Right renal pelvis (tissue), 4 donors: ENCODE measurements at places on chromosomes 11 and 22.

DNA sequence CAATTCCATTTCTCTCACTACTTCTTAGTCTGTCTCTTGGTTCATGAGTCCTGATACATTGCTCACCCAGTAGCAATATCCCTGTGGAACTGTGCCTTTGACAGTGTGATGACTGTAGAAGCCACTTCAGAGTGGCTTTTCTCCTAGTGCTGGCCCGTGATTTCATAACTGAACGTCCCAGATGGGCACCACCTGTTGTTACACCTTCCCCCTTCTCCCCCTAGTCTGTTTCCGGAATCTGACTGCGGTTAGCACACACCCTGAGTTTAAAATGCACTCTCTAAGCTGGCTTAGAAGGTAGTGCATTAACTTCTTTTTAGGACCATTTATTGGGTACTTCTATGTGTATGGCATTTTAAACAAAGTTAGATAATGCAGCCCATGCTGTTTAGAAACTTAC is 83.0 kb downstream of the ALX4 start:
- DNase-seq = no peak

- no peak for DNase-seq
These were observed 6.6 kb downstream of the SNX19 start for GRCh38 chr11:130909650-130910049.

DNA sequence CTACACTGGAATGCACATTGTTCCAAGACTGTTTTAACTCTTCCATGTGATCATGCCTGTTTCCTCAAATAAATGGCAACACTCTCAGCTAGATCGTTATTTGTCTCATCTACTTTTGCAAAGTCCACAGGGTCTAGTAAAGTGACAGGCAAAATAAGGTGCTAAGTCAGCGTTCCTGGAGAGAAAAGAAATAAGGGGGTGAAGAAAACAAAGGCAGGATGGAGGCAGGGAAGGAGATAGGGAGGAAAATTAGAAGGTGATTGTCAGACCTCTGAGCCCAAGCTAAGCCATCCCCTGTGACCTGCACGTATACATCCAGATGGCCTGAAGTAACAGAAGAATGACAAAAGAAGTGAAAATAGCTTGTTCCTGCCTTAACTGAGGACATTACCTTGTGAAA is 132.1 kb downstream of the RAB38 start:
- no peak for DNase-seq

DNA sequence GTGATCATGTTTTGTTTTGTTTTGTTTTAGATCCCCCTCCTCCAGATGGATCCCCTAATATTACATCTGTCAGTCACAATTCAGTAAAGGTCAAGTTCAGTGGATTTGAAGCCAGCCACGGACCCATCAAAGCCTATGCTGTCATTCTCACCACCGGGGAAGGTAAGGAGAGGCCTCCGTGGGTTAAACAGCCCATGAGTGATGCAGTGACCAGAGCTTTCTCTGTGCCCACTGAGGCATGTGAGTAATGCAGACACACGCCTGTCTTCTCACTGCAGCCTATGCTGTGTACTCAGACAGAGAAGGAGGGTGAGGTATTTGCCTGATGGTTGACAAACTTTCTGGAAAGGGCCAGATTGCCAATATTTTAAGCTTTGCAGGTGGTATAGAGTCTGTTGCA is 73.7 kb upstream of the OR4B1 start:
- DNase-seq = no peak

DNA sequence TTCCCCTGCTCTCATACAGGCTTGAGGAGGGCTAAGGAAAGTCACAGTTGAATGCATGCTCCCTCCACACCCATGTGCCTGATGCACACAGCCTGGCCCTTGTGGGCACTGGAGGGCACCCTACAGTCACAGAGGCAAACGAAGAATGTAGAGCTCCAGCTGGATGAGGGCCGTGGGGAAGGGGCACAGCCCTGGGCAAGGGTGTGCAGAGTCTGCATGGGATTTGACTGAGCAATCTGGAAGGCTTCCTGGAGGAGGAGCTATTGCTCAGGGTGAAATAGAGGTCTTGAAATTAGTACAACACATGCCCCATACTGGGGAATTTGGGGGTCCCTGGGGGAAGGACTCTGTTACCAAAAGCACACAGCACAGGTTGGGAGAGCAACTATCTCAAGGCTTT is 64.0 kb downstream of the KCNQ1 start:
- DNase-seq = no peak

- DNase-seq = no peak
These were observed 4.7 kb downstream of the HARBI1 start for GRCh38 chr11:46612326-46612725.

DNA sequence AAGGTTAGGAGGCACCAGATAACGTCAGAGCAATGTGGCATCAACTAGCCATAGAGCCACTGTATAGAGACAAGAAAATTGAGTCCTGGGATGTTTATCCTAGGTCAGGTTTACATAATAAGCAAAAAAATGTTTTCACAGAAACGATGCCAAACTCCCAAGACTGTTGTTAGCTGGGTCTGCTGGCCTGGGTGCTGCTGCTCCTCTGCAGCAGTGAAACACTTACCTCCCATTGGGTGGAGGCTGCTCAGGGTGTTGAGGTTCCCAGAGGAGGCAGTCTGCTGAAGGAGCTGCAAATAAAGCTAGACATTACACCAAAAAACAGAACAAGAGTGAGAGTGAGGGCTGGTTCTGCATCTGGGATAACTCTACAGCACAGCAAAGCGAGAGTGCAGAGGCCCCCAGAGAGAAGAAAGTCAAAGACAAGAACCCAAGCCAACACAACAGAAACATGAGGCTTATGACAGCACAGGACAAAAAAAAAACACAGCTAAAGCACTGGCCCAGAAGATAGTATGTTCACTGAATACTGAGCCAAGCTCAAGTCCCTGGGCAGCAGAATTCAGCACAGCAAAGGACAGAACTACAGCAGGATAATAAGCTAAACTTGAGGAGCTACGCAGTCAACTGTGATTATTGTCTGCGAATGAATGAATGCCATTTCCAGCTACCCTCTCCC is 29.9 kb upstream of the RAPSN start:
- no peak for DNase-seq

DNA sequence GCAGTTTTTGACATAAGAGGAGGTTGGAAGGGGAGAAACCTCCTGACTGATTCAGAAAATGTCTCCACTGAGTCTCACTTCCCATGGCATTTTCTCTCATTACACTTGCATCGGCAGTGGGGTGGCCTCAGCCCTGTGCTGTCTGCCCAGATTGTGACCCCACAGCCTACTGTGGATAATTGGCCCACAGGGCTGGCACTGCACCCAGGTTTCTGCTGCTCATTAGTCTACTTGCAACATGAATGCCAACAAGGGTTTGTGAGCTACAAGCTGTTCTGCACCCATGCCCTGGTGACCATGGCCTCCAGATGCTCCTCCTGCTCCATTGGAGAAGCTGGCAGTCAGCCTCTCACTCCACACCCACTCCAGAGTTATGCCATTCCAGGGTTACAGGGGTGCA is 296.0 kb downstream of the CTTN start:
- no peak for DNase-seq

DNA sequence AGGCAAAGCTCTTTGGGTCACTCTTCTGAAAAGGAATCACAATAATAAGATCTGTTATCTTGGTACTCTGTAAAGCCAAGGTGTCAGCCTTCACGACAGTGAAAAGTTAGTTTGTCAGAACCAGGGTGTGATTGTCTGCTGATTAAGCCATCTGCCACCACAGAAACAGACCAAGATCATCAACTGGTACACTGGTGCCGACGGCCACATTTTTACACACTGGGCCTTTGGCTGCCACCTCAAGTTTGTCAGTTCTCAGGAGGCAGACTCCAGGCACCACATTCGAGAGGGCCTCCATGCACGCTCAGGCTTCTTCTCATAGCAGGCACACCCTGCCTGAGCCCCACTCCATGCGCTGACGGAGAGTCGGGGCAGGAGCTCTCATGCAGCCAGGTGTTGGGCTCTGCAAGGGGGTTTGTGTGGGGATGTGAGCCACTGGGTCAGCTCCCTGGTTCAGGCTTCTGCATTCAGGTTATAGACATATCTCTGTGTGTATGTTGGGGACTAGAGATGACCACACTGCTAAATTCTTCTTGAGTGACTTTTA is 66.2 kb downstream of the KCNJ1 start:
- DNase-seq = no peak

DNA sequence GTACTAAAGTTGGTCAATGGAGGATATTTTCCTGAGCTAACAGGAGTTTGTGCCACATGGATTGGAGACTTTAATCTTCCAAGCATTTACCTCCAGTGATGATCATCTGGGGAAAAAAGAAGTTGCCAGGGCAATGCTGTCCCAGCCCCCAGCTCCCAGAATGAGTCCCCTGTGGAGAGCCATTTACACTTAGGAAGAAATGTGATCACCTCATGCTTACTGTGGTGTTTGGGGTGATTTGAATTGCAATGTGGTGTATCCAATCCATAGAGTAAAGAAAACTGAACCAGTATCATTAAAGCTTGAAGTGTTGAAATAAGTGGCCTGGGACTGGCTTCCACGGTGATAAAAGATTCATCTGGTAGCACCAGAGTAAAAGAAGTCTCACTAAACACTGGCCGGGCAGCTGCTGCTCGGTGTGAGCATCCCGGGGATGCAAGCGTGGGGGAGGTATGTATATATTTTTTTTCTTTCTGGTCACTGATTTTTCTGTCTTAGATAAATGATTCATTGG is 117.2 kb upstream of the NTM start:
- DNase-seq = no peak

DNA sequence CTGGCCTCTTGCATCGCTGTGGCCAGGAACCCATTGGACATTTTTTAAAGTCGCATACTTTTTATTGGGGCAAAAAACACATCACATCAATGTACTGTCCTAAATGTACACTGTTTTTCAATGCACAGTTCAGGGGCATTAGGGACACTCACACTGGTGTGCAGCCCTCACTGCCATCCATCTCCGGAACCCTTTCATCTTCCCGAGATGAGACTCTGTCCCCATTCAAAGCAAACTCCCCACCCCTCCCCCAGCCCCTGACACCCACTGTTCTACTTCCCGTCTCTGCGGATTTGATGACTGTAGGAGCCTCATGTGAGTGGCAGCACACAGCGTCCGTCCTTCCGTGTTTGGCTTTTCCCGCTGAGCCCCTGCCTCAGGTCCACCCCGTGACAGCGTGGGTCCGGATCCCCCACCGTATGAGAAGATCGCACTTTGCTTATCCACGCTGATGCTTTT is 41.8 kb upstream of the TH start:
- DNase-seq = no peak

GRCh38 chr22:21669026-21669425 is 3.2 kb downstream of the PPIL2 start:
- DNase-seq = no peak

- no peak for DNase-seq
These were observed 796 bp downstream of the MYOD1 start for GRCh38 chr11:17719938-17720795.

DNA sequence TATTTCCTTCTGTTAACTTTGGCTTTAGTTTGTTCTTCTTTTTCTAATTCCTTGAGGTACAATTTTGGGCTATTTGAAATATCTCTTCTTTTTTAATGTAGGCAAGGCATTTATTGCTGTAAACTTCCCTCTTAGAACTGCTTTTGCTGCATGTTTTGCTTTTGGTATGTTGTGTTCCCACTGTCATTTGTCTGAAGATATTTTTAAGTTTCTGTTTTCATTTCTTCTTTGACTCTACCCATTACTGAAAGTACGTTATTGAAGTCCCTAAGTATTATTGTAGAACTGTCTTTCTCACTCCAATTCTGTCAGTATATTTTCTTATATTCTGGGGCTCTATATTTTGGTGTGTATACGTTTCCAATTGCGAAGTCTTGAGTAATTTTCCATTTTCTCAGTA is 77.9 kb downstream of the KCNQ1OT1 start:
- DNase-seq = no peak

GRCh38 chr11:114271316-114271715 is 24.9 kb upstream of the NNMT start:
- no peak for DNase-seq

DNA sequence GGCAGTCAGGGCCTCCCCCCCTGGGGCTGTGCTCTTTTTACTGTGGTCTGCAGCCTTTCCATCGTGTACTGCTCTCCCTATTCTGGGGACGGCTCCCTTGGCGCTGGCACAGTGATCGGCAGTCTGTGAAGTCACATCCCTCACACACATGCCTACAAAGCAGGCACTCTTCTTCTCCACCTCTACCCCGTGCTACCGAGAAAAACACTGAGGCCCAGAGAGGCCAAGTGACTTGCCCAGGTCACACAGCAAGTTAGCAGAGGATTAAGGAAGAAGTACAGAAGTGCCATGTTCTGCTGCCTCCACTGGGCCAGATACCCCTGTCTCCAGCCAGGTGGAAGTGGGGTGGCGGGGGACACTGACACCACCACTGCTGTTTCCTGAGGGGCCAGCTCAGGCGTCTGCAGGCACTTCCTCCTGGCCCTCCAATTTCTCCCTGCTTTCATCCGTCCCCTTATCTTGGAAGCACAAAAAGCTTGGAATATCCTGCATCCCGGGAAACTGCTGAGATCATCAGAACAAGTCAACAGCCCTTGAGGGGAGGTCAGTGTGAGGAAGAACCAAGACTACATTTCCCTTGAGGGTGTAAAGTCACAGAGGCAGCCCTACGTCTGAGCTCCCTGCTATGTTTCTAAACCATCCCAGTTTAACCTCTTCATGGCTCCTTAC is 30.2 kb upstream of the KLHL35 start:
- no peak for DNase-seq

DNA sequence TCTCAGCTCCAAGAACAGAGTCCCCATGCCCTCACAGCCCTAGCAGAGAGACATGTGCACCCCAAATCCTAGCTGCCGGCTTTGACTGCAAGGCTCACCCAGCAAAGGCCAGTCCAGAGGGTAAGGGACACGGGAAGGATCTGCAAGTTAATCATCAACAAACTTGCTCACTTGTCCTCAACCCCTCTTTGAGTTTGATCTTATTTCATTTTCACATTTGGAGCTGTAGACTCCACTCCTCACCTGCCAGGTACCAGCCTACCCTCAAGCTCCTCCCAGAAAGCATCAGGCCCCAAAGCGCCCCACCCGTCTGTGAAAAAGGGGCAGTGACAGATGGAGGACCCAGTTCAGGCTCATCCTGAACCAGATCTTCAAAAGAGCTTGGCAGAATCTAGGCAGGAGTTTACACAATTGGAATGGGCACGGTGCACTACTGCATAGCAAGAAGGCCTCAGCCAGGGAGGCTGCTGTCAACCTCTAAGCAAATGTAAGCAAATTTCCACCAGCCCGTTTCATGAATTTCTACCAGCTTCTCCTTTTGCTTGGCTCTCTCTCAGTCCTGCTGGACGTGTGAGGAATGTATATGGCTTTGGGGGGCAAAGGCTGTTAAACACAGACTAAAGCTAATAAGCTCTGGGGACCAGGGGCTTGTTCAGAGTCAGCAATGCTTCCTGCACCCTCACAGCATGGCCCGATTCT is 5.5 kb downstream of the EHD1 start:
- no peak for DNase-seq

- DNase-seq = no peak
These were observed 9.9 kb upstream of the MRPL11 start for GRCh38 chr11:66448523-66448922.

- DNase-seq = peak; percentile 29
These were observed 34.9 kb upstream of the OR10G7 start for GRCh38 chr11:124075841-124076651.

DNA sequence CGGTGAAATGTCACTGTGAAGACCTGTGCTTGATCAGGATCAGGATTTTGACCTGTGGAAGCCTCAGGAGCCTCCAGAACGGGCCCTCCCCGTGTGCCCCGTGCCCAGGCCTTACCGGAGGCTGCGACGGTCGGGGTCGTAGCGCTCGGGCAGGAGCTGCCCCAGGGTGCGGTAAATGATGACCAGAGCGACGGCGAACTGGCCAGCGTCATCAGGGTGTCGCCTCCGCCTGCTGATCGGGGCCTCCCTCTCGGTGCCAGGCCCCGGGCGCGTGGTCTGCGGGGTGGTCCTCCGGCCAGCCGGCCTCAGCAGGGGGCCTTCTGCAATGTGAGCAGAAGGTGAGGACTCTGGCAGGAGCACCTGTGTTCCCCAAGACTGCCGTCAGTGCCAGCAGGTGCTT is 46.2 kb downstream of the TRMU start:
- DNase-seq = no peak
